ENCODE measurements at places on chromosomes 11 and 22.

- no peak for DNase-seq
Measured at GRCh38 chr22:38309614-38310517, 7.4 kb downstream of the CSNK1E start.

DNA sequence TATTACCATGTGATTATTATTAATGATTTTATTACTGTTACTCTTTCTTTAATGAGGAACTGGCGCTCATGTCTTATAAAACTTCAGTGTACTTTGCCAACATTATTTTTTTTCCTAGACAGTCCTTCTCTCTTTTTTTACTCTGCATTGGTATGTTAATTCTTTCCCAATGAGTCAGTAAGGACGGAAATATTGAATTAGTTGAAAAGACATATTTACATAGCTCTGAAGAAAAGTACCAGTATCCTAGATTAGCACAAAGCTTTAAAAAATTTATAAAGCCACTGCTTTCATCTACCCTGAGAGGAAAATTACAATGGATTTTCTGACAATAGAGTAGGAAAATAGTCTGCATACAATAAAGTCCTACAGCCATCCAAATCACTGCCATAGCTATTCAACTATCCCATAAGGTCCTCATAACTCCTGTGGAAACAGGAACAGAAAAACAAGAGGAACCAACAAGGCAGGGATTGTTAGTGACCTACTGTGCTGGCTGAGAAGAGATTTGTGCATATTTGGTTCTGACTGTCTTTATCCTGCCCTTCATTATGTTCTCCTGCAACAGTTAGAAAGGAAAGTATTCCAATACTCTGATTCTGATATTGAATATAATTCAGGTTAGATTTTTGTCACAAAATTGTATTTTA lies 314.4 kb downstream of the AASDHPPT start:
- no peak for DNase-seq

GRCh38 chr11:38330578-38330977 lies 1732.5 kb upstream of the RAG2 start:
- DNase-seq, result no peak

- DNase-seq, result no peak
Measured at GRCh38 chr11:114173843-114174242, 114.3 kb downstream of the ZBTB16 start.

GRCh38 chr11:35090125-35090524 lies 48.8 kb upstream of the CD44 start:
- DNase-seq, result no peak

- no peak for DNase-seq
Measured at GRCh38 chr22:27218012-27218920, 560.9 kb downstream of the MIAT start.

GRCh38 chr11:69476509-69476961 lies 4.9 kb upstream of the LINC01488 start:
- DNase-seq, result no peak

- no peak for DNase-seq
Measured at GRCh38 chr11:112321501-112322172, 61.0 kb upstream of the PLET1 start.

DNA sequence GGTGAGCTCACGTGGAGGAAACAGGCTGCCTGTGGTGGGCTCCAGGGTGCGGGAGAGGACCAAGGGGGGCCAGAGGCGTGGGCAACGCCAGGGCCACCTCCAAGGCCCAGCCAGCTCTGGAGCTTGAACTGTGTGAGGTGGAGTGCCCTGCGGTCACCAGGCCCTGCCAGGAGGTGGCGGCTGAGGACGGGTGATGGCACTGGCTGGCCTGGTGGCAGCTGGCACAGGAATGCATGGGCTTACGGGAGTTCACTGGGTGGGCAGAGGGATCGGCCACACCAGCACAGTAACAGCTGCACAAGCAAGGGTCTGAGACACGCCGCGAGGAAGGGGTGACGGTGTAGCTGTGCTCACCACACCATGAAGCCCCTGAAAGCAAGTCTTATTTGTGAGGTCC lies 15.8 kb downstream of the TOLLIP start:
- no peak for DNase-seq

DNA sequence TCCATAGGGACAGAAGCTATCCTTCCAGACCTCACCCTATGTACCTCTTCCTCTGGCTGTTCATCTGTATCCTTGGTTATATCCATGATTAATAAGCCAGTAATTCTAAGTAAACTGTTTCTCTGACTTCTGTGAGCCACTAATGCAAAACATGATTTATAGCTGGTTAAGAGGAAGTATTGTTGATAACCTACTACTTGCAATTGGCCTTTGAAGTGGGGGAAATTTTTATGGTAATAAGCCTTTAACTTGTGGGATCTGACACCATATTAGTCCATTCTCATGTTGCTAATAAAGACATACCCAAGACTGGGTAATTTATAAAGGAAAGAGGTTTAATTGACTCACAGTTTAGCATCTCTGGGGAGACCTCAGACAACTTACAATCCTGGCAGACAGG lies 21.9 kb downstream of the CASP12 start:
- no peak for DNase-seq

DNA sequence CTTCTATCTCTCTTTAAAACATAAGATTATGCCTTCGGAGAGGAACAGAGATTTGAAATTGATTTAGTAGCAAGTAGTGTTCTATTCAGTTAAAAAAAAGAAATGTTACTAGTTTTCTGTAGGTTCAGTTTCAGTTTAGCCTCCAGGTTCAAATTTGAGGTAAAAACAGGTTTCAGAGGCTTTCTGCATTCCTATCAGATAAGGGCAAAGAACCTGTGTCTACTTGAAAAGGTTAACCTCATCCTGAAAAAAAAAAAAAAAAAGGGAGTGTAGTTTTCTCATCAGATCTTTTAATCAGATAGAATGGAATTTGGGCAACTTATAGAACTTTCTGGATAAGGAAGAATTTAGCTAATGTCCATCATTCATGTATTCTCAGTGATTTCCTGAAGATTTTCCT lies 12.1 kb downstream of the C11orf97 start:
- DNase-seq, result no peak

GRCh38 chr11:65891219-65892136 lies 1.0 kb downstream of the CCDC85B start:
- peak; percentile 57 for DNase-seq

- DNase-seq, result no peak
Measured at GRCh38 chr11:123457187-123457770, 27.2 kb downstream of the GRAMD1B start.

GRCh38 chr11:102760344-102761035 lies 19.9 kb downstream of the MMP10 start:
- DNase-seq, result no peak

- no peak for DNase-seq
Measured at GRCh38 chr11:25615069-25615468, 716.9 kb upstream of the ANO3 start.

GRCh38 chr22:43554259-43554636 lies 142.4 kb downstream of the MPPED1 start:
- DNase-seq, result no peak

- peak; percentile 9 for DNase-seq
Measured at GRCh38 chr11:66221726-66222236, 46.7 kb upstream of the RAB1B start.

DNA sequence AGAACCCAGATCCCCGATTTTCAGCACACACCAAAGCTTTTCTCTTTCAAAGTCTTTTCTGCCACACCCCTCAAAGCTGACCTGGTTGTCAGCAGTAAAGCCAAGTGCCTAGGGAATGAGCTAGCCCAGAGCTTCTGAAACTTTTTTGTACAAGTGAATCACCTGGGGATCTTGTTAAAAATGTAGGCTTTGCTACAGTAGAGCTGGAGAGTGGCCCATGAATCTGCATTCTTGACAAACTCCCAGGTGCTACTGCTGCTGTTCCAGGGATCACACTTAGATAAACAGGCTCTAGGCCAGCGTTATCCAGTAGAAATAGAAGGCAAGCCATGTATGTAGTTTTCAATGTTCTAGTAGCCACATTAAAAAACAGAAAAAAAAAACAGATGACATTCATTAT lies 21.8 kb upstream of the NAV2 start:
- DNase-seq, result no peak

DNA sequence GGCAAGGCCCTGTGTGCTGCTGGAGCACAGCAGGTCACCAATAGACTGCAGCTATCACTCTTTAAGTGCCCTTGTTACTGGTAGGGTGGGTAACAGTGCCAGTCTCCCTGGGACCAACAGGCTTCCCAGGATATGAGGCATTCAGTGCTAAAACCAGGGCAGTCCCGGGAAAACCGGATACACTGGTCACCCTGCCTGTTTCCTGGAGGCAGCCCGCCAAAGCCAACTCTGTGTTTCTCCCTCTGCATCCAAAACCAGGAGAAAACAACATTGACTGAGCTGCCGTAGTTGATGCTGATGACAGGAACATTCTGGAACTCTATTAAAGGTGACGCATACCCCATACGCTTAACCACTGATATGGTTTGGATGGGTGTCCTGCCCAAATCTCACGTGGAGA lies 149.1 kb downstream of the SHANK2 start:
- no peak for DNase-seq

DNA sequence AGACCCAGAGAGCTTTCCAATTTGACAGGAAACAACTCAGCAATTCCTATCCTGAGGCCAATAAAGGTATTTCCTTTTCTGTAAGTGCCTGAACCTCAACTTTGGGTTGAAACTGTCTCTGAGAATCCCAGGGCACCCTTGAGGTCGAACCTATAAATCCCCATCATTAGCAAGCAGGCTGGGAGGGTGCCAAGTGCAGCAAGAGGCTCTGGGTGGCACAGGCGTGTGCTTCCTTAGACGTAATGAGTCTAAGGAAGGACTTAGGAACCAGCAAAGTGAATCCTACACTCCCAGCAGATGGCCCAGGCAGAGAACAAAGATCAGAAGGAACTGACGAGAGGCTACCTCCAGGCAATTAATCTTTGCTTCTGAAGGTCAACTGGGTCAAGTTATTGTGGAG lies 234.3 kb upstream of the NARS2 start:
- DNase-seq, result no peak

GRCh38 chr11:640021-640706 lies 3.1 kb downstream of the DRD4 start:
- no peak for DNase-seq

GRCh38 chr11:128516886-128517285 lies 70.5 kb downstream of the ETS1 start:
- no peak for DNase-seq

DNA sequence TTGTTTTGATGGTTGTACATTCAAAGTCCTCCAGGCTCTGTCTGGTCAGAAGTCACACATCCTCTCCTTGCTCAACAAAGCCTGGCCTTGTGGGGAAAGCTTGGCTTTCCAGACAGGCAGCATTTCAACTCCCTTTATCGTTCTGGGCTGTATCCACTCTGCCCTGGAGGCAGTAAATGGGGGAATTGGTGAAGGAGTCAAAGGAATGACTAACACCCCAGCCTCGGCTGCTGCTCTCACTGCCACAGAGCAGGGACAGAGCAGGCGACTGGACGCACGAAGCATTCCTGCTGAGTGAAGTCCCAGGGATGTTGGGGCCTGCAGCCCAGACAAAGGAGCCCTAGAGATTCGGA lies 52.8 kb downstream of the WNT11 start:
- no peak for DNase-seq

DNA sequence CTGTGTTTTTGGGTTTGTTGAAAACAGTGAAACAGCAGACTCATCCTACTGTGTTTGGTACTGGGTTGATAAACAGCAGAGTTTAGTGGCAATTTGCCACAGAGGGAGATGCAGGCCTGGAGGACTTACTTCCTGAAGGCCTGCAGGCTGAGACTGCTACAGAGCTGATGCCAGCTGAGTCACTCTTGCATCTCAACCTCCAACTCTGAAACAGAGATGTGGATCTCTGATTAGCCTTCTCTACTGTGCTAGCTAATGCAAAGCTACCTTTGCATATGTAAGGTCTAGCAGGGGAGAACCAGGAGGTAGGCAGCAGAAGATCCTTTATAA lies 14.3 kb downstream of the ATP5MG start:
- DNase-seq, result no peak

DNA sequence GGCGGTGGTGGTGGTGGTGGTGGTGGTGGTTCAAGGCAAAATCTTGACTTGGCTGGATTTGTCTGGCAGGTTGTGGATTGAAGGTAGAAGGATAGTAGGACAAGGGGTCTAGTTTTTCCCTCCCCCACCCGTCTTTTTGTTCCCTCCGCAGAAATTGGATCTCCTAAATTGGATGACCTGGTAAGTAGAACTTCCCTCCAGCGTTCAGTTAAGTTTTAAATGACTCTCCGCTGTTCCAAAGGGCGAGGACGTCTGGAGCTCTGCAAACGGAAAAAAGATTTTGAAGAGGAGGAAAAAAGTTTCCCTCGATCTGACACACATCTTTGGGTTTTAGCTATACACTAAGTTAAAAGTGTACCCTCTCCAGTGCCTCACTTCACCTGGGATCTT lies 422 bp upstream of the LGR4 start:
- no peak for DNase-seq

DNA sequence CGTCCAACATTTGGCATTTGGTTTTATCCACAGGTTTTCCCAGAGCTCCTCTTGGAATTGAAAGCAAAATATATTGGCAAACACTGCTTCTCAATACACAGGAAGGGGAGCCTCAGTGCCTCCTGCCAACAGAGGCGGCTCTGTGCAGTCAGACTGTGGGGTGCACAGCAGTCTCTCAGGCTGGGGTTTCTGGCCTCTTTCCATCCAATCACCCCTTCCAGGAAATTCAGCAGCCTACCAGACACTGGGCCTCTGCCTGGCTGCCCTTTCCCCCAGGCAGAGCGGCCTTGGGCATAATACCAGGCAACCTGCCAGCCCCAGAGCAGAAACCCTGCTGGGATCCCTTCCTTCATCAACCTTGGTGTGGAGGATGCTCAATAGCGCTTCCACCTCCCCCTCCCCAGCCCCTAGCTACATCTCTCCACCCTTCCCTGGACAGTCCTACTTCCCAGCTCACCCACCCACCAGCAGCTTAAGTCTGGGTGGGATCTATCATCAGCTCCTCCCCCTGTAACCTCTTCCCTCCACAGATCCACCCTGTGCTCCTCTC lies 17.8 kb upstream of the RAPSN start:
- DNase-seq, result no peak
